Inflammatory macrophage (primary cell): ENCODE measurements at places on chromosomes 7 and 10.

- no peak for DNase-seq
These were observed 76.9 kb upstream of the RSBN1L start for GRCh38 chr7:77619314-77619713.

DNA sequence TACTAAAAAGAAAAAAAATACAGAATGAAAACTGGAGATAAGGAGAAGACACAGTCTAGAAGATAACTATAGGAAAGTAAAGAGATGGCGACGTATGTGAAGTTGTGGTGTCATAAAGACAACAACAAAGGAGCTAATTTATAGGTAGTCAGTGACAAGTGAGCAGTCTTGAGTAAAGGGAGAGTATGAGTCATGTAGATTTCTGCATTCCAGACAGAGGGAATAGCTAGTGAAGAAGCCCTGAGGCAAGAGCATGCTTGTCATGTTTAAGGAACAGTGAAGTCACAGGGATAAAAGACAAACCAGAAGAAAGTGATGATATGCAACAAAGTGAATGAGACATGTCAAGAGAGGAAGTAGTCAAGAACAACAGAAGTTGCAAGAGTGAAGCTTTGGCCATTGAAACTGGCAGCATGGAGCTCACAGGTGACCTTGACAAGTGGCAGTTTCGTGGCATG is 2.3 kb upstream of the MIOS start:
- DNase-seq: peak; percentile 62

- no peak for DNase-seq
These were observed 67.4 kb upstream of the ZNF438 start for GRCh38 chr10:31099094-31099493.

- no peak for DNase-seq
These were observed 1254.9 kb upstream of the LRRN3 start for GRCh38 chr7:109836016-109836415.
